Ascending aorta (tissue), 2 donors: ENCODE measurements at places on chromosomes 12 and 14.
A peak's percentile ranks its signal among the peaks of the same experiment; 100 is the strongest.

DNA sequence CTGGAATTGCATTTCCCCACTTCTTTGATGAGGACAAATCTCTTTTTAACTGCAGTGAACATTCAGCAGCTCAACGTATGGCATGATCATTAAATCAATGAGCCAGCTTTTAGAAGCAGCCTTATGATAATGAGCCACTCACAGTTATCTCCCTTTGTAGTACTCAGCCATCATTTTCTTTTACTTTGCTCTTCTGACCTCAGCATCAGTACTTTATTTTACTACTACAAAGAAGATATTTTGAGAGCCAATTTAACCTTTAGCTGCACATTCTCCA, 250.0 kb upstream of the CLEC14A start:
- no peak for DNase-seq

GRCh38 chr12:66013224-66013623, 117.3 kb downstream of the LLPH start:
- no peak for DNase-seq

GRCh38 chr12:98405805-98406366, 109.5 kb upstream of the TMPO start:
- DNase-seq, result no peak

- DNase-seq, result no peak
Observed at GRCh38 chr12:27324530-27324929, 8.1 kb upstream of the BMAL2 start.

DNA sequence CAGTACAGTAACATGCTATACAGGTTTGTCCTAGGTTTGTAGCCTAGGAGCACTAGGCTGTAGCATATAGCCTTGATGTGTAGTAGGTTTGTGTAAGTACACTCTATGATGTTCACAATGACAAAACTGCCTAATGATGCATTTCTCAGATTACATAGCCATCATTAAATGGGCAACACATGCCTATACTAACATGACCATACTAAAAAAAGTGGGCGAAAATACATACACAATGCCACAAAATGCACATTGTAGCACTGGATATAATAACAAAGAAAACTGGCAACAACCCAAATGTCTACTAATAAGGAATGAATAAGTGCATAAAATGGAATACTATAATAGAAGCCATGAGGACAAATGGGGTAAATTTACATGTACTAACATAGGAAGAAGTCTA, 31.3 kb upstream of the NDUFA12 start:
- no peak for DNase-seq

GRCh38 chr12:88944397-88944796, 364.1 kb upstream of the KITLG start:
- no peak for DNase-seq

DNA sequence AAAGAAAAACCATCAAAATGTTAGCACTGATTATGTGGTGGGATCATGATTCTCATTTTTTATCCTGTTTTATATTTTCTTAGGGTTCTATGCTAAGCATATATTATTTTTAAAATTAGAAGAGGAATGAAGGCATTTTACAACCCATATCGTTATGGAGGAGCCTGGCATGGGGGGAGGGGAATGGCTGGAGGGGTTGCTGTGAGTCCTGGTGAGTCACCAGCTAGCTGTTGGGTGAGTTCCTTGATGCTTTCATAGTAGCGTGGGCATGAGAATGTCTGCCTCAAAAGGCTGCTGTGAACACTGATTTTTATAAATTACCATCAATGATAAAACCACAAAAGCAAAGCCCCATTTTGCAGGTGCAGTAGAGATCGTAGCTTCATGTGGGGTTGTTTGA, 46.9 kb downstream of the C14orf132 start:
- DNase-seq, result no peak

DNA sequence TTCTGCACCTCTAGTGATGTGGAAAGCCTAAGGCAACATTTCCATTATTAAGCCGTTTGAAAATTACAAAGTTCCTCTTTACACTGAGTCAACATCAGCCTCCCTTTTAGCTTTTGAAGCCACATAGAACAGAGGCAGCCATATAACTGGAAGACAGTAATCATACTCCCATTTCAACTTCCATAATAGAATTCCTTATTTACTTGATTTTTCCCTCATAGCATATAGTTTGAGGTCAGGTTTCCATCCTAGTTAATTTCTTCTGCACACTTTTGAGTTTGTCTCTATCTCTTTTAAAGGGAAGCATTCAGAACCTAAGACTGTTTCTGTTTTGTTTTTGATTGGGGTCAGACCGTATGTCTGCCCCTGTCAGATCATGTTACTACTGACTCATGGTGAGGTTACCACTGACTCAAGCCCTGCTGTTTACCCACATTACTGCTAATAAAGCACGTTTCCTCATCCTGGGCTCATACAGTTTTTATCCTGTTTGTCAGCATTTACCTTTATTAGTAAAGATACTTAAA, 161.0 kb downstream of the SLC38A4 start:
- no peak for DNase-seq

DNA sequence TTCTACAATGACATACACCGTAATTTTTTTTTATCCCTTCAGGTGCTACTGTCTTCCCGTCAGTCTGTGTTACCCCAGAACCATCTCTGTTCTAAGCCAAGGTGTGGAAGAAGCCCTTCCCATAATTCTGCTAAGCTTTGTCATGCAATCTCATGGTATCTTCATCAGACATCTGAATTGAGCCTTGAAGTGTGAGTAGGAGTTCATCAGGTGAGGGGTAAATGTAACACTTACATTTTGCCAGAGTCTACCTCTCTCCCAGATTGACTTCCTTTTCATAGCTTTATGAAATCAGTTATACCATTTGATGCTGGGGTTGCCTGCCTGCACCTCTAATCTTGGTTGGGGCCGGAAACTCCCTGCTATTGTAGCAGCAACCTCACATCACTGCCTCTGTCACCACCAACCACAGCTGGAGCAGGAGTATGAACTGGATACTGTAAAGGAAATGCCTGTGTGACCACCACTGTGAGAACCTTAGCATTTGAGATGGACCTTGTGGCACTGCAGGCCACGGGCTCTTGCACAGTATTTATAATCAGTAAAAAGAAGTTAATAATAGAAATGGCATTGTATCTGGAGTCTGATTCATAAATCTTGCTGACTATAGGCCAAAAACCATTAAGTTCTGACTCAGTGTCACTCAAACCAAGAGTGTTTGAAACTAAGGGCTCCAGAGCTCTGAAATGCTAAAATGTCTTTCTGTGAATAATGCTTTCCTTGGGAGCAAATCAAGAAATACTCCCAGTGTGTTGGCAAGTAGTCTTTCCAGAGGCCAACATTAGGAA, 58.7 kb upstream of the STK38L start:
- DNase-seq, result no peak

DNA sequence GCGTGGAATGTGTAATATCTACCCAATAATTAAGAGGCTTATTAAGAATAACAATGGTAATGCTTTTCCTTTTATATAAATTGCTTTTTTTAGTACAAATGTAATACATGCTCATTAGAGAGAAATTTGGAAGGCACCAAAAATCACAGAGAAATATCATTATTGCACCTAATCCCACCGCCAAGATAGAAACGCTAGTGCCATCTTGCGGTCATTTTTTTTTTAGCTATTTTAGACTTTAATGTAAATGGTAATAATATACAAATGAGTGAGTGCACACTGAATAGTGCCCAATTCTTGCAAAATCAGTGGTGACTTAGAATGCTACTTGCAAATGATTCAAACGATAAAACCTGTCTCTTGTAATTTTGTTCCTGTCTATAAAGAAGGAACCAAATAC, 576.8 kb upstream of the TMEM132C start:
- no peak for DNase-seq

GRCh38 chr12:80195074-80195726, 95.9 kb downstream of the OTOGL start:
- no peak for DNase-seq

GRCh38 chr14:88233915-88234314, 89.2 kb downstream of the KCNK10 start:
- no peak for DNase-seq

- DNase-seq, result no peak
Observed at GRCh38 chr12:131901431-131902331, 7.3 kb downstream of the ULK1 start.

GRCh38 chr12:51198568-51199365, 19.1 kb downstream of the POU6F1 start:
- no peak for DNase-seq

GRCh38 chr14:26180221-26180620, 417.6 kb downstream of the NOVA1 start:
- no peak for DNase-seq

GRCh38 chr12:111445726-111446581, 40.2 kb downstream of the SH2B3 start:
- DNase-seq, result no peak

DNA sequence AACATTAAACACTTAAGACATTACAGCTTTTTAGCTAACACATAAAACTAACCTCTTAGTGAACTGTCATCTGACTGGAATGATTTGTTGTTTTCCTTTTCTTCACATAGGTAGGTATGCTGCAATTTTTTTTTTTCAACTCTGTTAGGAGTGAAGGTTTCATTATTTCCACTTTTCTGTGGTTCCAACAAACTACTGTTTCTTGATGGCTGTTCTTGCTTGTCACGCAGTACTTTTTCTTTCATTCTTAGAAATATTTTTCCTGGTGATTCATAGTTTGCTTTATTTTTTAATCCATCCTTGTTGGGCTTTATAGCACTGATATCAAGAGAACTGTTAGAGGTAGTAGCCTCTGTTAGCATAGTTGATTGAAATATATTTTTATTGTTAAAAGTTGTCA, 6.3 kb downstream of the MIS18BP1 start:
- no peak for DNase-seq

DNA sequence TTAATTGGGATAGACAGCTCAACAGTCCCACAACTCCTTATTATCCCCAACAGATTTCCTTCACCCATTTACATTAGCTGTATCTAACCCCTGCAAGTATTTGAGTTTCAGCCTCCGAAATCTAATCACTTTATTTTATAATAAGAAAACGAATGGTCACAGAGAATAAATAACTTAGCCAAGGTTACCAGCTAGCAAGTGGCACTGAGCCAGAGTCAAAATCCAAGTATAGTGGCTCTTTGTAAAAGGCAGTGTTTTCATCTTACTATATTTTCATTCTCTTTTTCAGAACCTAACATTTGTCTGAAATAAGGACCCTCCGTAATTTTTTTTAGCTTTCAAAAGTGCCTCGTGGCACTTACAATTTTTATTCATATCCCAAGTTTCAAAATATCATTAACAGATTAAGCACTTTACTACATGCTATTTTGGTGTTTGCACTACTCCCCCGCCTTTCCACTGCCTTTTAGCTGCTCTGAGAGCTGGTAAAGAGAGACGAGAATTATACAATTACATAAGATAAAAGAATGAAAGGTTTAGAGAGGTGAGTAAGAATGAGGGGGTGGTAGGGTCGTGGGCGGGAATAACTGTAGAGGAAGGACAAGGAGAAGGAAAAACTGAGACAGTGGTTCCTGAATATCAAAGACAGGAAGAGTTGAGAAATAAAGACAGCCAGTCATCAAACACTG, 3.7 kb upstream of the USP15 start:
- DNase-seq, result no peak

DNA sequence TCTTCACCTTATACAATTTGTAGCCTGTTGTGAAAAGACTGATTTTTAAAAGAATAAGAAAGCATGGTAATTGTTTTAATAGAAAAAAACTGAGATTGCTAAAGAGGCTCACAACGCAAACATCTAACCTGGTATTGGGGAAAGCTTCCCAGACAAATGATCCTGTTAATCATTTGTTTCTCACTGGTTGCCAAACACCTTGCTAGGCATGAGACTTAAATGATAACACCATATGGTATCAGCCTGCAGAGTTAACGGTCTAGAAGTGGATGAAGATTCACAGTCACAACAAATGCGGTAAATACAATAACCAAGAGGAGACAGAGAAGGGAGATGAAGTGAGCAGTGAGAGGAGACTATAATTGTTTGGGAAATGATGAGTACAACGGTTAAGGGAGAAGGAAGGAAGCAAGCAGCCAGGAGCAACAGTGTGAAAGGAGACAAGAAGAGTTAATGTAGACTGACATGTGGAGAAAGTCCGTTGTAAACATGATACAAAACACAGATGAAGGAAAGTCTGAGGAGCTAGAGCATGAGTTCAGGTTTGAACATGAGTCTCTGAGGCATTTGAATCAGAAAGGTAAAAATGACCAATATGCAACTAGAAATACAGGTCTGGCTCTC, 19.8 kb downstream of the GXYLT1 start:
- no peak for DNase-seq

DNA sequence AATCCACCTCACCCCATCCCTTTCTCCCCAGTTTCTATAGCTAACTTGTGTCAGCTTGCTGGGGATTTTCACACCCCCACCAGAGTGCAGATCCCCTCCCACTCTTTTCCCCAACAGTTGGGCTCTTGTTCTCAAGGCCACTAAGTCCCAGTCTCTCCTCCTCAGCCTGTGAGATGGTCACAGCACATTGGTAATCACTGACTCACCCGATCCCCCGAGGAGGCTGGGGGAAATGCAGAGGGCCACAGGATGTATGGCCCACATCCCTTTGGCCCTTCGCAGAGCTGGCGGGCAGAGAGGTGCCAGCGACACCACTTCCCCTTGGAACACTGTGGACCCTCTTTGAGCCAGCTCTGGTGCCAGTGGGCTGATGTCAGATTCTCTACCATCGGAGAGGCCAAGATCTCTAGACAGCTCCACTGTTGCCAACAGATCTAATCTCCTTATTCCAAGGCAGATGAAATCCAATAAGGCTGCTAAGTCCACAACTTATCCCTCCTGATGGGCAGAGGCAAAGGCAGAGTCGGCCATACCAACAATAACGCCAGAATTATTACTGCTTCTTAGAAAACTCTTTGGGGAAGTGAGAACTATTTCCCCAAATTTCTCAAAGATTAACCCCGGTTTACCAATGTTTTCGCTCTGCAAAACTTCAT, 1.6 kb downstream of the FMNL3 start:
- peak; percentile 79 for DNase-seq

- DNase-seq, result no peak
Observed at GRCh38 chr12:14981049-14981448, 8.2 kb downstream of the PDE6H start.

DNA sequence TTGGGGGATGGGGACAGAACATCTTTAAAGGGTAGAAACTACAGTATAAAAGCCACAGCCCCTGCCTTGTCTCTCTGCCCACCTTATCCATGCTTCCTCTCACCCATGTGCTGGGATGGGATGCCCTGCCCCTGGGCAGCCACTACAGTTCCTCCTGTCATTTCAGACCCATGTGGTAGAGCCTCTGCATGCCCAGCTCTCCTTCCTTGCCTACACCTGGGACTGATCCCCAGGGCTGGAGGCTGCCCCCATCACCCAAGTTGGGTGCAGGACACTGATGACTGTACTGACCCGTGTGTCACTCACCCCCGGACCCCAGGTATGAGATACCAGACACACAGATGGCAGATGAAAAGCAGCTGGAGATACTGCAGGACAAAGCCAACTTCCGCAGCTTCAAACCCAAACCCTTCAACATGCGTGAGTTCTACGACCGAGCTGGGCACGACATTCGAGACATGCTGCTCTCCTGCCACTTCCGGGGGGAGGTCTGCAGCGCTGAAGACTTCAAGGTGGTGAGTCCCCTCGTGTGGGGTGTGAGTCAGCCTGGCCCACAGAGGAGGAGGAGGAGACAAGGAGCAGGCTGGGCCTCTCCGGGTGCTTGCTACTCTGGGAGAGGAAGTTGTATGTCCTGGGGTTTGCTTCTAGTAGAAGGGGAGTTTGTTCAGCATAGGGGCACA, 2.2 kb downstream of the ASIC1 start:
- no peak for DNase-seq
